ENCODE measurements at places on chromosomes 12 and 14.

GRCh38 chr12:41293011-41293410, 104.9 kb downstream of the PDZRN4 start:
- DNase-seq, result no peak

- no peak for DNase-seq
These were observed 10.2 kb downstream of the RFLNA start for GRCh38 chr12:124305136-124305535.

DNA sequence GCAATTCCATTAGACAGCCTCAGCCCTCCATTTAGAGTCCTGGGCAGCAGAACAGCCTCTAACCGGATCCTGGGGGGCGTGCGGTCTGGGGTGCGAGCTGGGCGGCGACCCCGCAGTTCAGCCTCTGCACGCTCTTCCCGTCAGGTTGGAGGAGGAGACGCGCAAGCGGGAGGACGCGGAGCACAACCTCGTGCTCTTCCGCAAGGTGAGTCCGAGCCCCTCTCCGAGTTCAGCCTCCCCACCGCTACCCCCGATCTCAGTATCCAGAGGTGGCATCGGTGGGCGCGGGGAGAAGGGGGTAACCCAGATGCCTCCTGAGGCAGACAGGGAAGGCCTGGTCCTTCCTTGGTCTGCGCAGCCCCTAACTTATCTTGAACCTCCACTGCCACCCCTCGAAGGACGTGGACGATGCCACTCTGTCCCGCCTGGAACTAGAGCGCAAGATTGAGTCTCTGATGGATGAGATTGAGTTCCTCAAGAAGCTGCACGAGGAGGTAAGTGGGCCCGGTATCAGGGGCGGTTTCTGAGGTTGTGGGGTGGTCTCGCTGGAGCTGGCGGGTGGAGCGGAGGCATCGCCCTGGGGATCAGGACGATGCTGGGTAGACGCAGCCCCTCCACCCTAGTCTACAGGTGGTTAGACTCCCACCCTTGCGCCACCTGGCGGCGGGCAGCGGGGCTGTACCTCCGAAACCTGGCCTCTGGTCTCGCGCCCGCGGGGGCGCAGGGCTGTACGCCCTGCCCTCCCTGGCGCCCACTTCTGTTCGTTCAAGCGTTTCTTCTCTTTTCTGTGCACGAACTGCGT, 1.3 kb downstream of the PRPH start:
- DNase-seq, result no peak

- no peak for DNase-seq
These were observed 118.4 kb upstream of the ARID2 start for GRCh38 chr12:45611061-45611460.

GRCh38 chr12:77070800-77071449, 5.6 kb upstream of the E2F7 start:
- no peak for DNase-seq

DNA sequence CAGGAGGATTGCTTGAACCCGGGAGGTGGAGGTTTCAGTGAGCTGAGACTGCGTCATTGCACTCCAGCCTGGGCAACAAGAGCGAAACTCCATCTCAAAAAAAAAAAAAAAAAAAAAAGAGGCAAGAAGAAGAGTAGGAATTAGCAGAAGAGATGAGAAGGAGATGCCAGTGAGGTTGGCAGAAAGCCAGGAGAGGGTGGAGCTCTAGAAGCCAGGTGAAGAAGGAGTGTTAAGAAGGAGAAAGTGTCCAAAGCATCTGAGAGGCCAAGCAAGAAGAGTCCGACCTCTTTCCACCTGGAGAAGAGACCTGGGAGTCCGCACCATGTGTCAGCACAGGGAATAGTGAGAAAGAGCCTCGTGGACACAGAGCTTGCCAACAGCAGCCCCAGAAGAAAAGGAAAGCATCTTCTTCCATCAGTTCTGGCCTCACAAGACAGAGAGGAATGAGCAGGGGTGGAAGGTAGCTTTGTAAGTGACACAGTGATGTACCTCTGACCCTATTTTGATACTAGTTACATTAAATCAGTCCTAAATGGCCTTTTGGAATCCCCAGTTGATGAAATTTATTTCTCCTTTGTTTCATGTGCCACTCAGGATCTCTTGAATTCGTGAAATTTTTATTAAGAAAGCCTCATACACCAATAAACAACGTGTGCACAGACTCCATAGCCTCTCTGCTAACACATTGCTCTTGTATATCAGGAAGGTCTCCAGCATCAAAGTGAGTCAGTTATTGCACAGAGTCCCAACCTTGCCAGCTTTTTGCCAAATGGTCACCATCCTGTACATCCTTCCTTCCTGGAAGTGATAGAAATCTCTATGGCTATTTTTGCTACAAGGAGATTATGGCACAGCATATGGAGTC, 70.6 kb downstream of the SAMD4A start:
- no peak for DNase-seq

DNA sequence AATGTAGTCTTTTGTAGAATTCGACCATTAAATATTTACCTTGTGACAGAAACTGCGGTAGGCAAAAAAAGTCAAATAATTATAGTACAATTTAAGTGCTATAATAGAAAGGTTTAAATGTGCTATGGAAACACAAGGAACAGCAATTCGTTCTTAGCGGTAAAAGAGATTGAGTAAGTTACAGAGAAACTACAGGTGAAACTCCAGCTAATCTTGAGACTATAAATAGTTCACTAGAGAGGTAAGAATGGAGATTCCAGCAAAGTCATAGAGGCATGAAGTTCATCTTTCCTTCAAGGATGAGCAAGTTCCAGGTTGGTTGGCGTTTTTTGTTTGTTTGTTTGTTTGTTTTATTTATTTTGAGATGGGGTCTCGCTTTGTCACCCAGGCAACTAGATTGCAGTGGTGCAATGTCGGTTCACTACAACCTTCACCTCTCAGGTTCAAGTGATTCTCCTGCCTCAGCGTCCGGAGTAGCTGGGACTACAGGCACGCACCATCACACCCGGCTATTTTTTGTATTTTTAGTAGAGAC, 878 bp upstream of the R3HDM2 start:
- DNase-seq, result no peak

GRCh38 chr12:52313461-52313860, 7.7 kb downstream of the KRT83 start:
- no peak for DNase-seq

- no peak for DNase-seq
These were observed 118.8 kb downstream of the DPF3 start for GRCh38 chr14:72774894-72775620.

GRCh38 chr12:3014641-3015040, 55.4 kb downstream of the TEAD4 start:
- DNase-seq, result no peak

- no peak for DNase-seq
These were observed 52.8 kb upstream of the EGLN3 start for GRCh38 chr14:34003691-34004090.

DNA sequence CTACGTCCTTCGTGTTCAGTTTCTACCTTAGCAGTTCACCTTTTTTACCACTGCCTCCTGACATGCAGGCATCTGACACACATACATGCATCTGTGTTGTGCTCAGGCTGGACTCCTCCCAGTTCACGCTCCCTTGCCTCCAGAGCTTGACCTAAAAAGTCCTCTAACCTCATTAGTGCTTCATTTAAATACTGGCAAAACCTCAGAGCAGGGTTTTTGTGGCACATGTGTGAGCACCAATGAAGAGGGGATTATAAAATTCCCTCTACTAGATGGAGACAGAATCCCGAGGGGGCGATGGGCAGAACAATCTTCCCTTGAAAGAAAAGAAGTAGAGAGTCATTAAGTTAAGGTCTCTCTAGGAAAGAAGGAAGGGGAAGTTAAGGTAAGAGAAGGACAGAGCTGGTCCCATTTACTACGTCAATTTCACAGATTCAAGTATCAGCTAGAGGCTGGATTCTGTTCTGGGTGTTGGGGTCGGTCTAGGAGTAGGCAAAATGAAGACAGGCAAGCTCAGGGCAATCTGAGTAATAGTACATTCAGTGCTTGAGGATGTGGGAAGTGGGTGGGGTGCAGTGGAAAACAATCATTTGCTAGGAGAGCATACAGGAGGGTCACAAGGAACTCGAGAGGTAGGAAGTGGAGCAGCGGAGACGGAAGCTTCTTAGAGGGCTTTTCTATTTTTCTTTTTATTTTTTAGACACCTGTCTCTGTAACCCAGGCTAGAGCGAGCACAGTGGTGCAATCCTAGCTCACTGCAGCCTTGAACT, 7.5 kb downstream of the HAL start:
- no peak for DNase-seq

DNA sequence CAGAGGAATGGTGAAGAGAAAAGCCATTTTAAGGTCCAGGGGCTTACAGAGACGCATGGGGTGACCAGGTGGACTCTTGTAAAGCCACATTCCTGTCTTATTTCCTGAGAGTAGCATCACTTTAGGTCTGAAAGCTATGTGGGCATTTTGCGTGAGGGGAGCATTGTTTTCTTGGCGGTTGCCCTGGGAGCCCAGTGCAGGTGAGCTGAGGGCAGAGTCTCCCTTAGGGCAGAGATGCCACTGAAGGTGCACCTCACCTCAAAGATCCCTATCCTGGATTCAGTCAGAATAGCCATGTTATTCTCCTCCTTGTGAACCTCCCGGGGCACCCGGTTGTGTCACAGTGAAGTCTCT, 12.4 kb downstream of the GLRX5 start:
- no peak for DNase-seq

GRCh38 chr12:43008953-43009845, 419.7 kb upstream of the PRICKLE1 start:
- no peak for DNase-seq

DNA sequence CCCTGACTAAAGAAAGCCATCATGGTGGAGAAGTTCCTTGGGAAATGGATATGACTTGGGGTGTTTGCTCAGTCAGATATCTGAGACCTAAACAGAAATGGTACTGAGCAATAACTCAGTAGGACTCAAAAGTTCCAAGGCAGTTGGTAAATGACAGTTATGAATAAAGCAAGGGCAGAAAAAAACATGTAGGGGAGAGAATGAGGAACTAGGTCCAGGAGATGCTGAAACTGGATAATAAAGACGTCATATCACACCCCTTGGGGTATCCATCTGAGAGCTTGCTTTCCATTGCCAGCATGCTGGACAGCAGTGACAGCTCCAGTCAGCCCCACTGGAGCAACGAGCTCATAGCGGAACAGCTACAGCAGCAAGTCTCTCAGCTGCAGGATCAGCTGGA, 37.5 kb downstream of the RPGRIP1 start:
- no peak for DNase-seq

DNA sequence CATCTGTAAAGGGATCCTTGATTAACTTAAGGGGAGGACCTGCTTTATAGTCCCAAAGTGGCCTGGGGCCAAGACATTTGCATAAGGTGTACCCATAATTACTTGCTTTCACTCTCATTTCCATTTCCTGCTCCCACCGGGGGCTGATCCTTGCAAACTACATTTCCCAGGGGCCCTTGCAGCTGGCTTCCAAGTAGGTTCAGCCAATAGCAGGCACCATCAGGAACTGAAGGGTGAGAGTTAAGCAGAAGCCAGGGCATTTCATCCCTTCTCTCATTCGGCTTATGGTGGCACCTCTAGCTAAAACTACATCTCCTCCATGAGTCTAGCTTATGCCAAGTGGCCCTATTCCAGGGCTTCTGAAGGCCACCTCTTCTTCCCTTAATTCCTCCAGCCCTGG, 88.8 kb downstream of the CCDC60 start:
- no peak for DNase-seq

DNA sequence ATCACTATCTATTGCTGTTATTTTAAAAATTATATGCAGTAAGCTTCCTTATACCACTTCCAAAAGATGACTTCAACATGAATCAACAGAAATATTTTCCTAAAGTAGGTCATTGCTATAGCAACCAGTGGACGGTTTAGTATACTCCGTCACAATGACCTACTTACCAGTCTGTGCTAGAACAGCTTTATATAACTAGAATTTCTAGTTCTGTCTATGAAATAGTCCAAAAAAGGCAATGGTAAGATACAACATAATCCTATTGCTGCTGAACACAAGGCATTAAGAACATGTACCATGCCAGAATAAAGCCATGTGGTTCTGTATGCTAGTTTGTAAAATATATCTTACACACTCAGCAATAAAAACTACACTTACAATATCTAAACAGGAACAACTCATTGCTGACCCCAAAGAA, 40.7 kb upstream of the MTERF2 start:
- DNase-seq, result peak; percentile 95

- no peak for DNase-seq
These were observed 219.4 kb downstream of the LRRK2 start for GRCh38 chr12:40444174-40444573.

DNA sequence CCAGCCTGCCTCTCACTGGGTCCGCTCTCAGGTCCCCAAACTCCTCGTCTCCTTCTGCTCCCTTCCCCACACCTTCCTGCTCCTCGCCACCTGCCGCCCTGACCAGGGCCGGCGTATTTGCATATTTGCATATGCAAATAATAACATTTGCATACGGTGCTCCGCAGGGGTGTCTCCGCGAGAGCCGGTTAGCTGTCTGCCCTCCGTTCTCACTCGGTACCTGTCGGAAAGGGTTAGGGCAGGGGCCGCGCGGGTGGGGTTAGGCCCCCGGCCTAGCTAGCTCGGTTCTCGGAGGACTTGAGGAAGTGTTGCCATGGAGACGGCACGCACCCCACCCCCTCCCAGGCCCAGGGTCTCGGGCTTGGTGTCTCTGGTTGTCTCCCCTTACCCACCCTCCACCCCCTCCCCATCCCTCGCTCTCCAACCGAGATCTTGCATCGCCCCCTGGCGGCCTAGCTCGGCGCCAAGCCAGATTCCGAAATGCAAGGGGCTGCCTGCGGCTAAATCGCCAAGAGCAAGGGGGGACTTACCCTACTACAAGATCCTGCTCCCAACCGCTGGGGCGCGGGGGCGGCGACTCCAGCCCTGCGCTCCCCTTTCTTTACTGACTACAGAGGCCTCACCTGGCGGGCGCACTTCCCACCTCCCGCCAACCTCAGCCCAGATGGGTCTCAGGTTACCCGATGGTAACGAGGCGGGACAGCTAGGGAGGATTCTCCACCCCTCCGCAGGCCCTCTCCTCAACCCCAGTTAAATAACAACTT, 8.1 kb downstream of the STAC3 start:
- DNase-seq, result peak; percentile 65

DNA sequence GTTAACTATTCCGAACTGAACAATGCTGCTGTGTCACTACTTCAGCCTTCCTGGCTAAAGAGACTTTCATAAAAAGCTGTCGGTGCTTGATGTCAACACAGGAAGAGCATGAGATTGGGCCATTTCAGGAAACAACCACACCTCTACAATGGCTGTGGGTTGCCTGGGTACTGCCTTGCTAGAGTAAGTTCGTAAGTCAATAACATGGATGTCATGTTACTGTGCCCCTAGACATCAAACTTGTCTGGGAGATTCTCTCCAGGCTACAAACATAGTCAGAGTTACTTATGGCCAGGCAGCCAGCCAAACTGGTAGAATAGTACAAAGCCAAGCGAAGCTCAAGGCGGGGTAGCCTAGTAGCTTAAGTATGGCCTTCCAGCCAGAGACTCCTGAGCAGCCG, 23.1 kb downstream of the MAX start:
- DNase-seq, result no peak

DNA sequence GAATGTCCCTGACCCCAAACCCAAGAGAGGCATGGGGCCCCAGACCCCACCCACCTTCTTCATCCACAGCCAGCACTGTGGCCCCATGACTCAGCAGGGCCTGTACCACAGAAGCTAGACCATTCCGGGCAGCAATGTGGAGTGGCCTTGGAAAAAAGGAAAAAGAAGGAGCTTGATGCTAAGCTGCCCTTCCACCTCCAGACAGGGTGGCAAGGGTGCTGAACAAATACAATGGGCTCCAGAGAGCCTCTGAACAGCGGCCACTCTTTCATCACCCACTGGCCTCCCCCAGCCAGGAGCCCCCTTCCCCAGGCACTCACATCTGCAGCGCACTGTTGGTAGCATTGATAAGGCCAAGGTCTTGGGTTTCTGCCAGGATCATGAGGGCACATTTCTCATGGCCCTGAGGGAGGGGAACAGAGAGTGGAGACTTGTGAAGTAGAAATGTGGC, 13.9 kb downstream of the SLC39A5 start:
- no peak for DNase-seq

Measured in fibroblast of skin of scalp (primary cell).